ENCODE measurements at places on chromosomes 1 and 21. TPM values are rescaled to one million over a fixed set of nuclear protein-coding genes. Genes with fewer than 3 reads are reported as not detected.

The C21orf91 gene
- 13.3 TPM for total RNA-seq

The LINGO4 gene
- not detected for total RNA-seq

GRCh38 chr1:79281442-79281841, 274.9 kb upstream of the ADGRL4 start:
- no peak for DNase-seq
- H3K27ac ChIP-seq: no peak overlapping the region
- H3K4me3 ChIP-seq: no peak overlapping the region

DNA sequence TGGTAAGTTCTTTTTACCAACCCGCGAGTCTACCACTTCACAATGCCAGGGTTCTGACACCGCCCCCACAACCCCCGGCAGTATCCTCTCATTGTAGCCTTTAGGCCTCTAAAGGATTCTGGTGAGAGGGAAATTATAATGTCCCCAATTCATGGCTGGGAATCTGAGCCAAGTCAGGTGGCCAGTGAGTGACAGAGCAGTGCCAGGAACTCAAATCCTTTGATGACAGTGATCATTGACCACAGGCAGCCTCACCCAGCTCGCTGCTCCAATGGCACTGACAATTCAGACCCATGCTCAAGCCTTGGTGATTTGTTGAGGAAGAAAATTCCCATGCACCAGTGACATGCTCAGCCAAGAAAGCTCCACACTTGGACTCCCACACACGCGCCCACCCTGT, 63.4 kb upstream of the CSF1 start:
- H3K27me3 ChIP-seq: no peaks in the 10 kb centered on the region
- no peak overlapping the region for H3K27ac ChIP-seq
- no peak overlapping the region for H3K4me3 ChIP-seq
- no peaks in the 10 kb centered on the region for H3K4me1 ChIP-seq
- H3K36me3 ChIP-seq: no peaks in the 10 kb centered on the region
- no peak for DNase-seq

DNA sequence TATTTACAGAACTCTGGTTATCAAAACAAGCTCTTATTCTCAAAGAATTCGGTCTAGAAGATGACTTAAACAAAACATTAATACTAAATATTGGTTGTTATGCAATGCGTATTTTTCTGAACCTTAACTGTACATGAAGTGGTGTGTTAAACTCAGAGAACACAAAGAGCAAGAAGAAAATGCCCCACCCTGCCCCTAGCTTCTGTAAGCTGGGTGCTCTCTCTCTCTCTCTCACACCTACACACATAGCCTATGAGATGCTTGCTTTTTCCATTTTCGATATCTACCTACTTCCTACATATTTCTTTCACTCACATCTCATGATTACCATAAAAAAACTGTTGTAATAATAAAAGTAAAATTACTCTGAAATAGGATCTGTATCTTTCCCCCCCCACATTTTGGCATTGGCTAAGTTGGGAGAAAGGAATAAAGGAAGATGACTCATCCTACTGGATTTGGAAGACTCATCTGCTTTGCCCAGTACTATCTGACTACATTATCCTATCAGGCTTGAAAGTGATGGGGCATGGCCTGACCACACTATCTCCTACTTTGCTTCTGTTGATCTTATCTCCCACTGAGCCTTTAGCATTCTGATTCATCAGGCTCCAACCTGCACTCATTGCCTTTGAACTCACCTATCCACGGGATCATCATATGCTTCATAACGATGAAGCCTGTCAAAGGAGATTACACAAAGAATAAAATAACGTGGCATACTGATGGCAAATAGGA, 2.9 kb downstream of the CRYZ start:
- no peak overlapping the region for H3K4me3 ChIP-seq
- no peak overlapping the region for H3K27ac ChIP-seq
- H3K36me3 ChIP-seq: peaks cover 4% of the 10 kb centered on the region
- H3K4me1 ChIP-seq: peaks cover 11% of the 10 kb centered on the region
- no peaks in the 10 kb centered on the region for H3K27me3 ChIP-seq

The CLEC20A gene
- total RNA-seq: not detected

DNA sequence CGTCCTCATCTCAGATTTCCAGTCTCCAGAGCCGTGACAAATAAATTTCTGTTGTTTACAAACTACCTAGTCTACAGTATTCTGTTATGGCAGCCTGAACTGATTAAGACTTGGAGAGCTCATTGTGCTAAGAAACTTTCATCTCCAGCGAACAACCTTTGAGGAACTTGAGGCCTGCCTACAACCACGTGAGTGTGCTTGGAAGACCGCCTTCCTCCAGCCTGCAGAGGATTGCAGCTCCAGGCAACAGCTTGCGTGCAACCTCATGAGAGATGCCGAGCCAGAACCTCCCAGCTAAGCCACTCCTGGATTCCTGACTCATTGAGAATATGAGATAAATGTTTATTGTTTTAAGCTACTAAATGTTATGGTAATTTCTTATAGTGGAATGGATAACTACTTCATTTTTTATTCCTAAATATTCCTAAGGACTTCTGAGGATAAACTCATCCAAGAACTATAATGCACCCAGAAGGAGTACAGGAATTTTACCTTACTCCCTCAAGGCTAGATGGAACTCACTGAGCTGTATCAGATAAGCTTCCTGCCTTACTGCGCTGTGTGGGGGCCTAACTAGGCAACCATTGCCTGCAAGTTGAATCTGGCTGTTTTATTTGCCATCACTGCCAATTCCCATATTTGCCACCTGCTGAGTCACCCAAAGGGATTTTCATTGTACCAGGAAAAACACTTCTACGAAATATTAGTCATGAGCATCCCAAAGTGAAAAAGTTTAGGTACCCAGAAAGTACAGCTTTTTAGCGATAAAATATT, 17.6 kb downstream of the FAM177B start:
- no peak overlapping the region for H3K27ac ChIP-seq
- H3K27me3 ChIP-seq: no peaks in the 10 kb centered on the region
- peak; percentile 35 for DNase-seq
- no peak overlapping the region for H3K4me3 ChIP-seq
- no peaks in the 10 kb centered on the region for H3K4me1 ChIP-seq
- H3K36me3 ChIP-seq: no peaks in the 10 kb centered on the region

DNA sequence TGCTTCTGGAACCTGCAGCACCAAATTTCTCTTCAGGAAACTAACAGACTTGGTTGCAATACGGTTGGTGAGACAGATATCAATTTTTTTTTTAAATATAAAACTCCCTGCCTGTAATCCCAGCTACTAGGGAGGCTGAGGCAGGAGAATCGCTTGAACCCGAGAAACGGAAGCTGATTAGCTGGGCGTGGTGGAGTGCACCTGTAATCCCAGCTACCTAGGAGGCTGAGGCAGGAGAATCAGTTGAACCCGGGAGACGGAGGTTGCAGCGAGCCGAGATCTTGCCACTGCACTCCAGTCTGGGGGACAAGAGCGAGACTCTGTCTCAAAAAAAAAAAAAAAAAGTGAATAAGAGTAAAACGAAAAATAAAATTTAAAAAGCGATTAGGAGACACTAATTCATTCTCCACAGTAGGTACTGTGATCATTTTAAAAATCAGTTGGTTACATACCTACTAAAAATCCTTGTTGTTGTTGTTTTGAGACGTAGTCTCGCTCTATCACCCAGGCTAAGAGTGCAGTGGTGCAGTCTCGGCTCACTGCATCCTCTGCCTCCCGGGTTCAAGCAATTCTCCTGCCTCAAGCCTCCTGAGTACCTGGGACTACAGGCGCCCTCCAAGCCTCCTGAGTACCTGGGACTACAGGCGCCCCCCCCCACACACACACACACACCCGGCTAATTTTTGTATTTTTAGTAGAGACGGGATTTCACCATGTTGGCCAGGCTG, 796 bp upstream of the RBM8A start:
- peaks cover 16% of the 10 kb centered on the region for H3K4me1 ChIP-seq
- peak overlapping the region; percentile 100 for H3K27ac ChIP-seq

DNA sequence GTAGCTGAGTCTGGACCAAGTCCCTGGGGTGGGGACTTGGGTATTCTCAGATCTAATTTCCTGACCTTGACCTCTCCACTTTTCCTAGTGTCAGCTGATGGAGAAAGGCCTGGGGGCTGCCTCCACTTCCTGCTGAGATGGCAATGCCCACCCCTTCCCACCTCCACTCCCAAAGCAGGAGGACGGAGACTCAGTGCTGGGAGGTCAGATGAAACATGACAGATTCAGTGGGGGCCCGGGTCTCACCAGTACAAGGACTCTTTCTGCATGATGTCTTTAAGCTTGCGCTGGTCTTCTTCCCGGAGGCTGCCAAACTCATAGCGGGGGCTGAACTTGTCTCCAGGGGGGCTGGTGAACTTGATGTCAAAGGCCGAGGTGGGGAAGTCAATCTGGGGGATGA, 35.6 kb upstream of the PPP1R15B start:
- H3K27ac ChIP-seq: no peak overlapping the region
- H3K27me3 ChIP-seq: no peaks in the 10 kb centered on the region
- no peak for DNase-seq
- peaks cover 3% of the 10 kb centered on the region for H3K4me1 ChIP-seq
- H3K4me3 ChIP-seq: no peak overlapping the region
- H3K36me3 ChIP-seq: no peaks in the 10 kb centered on the region

The KCNJ9 gene
- total RNA-seq: not detected

The HNRNPR gene
- total RNA-seq: 173 TPM
